RWPE2 (cell line): ENCODE measurements at places on chromosomes 3 and 15.

DNA sequence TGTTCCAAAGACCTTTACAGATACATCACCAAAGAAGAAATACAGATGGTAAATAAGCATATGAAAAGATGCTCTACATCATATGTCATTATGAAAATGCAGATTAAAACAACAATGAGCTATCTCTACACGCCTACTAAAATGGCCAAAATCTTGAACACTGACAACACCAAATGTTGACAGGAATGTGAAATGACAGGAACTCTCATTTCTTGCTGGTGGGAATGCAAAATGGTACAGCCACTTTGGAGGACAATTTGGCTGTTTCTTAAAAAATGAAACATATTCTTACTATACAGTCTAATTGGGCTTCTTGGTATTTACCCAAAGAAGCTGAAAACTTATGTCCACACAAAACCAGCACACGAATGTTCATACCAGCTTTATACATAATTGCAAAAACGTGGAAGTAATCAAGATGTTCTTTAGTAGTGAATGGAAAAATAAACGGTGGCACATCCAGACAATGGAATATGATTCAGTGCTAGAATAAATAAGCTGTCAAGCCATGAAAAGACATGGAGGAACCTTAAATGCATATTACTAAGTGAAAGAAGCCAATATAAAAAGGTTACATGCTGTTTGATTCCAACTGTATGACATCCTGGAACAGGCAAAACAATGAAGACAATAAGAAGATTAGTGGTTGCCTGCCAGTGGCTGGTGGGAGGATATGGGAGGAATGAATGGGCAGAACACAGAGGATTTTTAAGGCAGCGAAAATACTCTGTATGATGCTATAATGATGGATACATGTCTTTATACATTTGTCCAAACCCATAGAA is 81.3 kb upstream of the NEDD4 start:
- no peak for DNase-seq

- DNase-seq, result no peak
Observed at GRCh38 chr3:113736548-113737089, 9.4 kb downstream of the NAA50 start.

DNA sequence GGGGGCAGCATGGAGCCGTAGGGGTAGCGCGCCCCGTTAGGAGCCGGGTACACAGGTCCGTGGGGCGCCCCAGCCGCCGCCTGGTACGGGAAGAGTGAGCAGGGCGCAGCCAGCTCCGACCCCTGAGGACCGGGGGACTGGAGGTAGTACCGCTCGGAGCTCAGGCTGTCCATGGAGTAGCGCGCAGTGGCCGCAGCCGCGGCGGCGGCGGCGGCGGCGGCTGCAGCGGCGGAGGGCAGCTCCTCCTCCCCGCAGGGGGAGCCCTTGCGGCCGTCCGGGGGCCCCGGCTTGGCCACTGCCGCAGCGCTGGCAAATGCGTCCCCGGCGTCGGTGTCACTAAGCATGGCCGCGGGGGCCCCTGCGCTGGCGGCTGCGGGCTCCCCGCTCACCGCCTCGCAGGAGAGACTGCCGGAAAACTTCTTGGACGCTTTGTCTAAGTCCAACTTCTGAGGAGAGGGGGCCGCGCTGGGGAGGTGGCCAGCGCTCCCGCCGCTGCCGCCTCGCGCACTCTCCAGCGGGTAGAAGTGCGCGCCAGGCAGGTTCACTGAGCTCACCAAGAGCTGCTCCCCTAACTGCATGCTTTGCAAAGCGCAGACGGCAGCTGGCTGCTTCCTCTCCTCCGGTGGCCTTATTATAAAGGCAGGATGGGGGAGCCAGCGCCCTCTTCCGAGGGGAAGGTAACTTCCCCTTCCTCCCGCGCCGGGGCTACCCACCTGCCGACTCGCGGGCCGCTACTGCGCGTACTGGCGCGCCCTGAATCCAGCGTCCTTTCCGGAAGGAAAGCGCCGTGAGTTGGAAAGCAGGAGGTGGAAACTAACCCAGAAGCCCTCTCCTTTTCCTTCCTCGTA is at the start of gene EOMES:
TSS of gene EOMES (minus strand) at position 607 of the 848 bp plus-strand sequence. CDS start at position 578, 29 bp downstream.
- DNase-seq, result no peak

DNA sequence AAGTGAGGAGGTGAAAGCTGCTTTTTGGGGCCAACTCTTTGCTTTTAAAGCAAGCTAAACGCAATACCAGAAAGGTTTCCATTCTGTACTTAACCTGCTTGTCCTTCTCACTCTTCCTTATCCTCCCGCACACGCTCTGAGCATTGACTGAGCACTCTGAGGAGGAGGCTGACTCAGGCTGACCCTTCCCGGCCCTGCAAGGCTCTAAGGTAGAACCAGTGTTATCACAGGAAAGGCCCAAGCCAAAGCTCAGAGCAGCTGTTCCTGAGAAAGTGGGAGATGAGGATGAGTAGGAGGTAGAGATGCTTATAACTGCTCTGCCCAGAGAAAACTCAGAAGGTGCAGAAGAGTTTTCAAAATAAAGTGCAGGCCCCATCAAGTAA is 2.3 kb downstream of the B3GNT5 start:
- DNase-seq, result no peak

DNA sequence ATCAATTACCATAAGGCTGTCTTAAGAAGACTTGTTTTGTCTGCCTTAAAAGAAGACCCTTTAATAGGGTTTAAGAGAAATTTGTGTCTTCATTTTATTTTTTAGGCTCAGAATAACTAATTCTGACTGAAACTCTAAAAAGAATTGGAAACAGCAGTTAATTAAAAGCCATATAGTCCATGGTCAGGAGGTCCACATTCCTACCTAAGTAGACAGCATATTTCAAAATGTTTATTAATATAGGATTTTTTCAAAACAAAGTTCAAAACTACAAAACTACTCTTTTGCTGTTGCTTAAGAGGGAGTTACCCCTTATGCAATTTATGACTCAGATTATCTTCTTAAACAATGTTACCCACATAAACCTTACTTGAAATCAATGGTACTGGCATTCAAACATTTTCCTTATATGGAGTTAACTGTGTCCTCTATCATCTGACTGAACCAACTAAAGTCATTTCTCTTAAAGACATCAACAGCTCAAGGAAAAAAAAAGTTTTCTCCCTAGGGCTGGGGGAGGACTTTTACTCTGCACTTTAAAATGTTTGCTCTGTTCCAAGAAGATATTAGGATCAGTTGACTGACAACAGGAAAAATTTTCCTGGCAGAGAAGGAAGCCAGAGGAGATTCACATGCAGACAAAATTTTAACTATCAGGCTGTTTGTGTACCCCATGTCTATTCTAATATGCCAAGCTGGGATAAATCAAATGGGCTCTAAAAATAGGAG is 56.8 kb upstream of the NANOGP8 start:
- no peak for DNase-seq

DNA sequence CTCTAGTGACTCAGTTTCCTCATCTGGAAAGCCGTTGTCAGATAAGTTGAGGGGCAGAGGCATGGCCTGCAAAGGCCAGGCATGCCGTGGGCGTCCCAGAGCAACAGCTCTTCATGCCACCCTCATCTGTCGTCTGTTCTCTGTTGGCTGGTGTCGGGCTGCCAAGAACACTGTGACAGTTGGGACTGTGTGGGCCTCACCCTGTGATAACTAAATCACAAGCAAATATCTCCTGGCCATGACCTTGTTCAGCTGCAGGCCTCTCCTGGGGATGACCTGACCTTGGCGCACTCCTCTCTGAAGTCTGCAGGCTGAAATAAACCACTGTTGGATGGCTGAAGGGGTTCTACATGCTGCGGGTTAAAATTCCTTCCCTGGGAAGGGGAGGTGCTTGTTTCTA is 145.9 kb downstream of the SHQ1 start:
- no peak for DNase-seq

- DNase-seq, result no peak
Observed at GRCh38 chr3:187706971-187707370, 4.6 kb upstream of the RTP2 start.

DNA sequence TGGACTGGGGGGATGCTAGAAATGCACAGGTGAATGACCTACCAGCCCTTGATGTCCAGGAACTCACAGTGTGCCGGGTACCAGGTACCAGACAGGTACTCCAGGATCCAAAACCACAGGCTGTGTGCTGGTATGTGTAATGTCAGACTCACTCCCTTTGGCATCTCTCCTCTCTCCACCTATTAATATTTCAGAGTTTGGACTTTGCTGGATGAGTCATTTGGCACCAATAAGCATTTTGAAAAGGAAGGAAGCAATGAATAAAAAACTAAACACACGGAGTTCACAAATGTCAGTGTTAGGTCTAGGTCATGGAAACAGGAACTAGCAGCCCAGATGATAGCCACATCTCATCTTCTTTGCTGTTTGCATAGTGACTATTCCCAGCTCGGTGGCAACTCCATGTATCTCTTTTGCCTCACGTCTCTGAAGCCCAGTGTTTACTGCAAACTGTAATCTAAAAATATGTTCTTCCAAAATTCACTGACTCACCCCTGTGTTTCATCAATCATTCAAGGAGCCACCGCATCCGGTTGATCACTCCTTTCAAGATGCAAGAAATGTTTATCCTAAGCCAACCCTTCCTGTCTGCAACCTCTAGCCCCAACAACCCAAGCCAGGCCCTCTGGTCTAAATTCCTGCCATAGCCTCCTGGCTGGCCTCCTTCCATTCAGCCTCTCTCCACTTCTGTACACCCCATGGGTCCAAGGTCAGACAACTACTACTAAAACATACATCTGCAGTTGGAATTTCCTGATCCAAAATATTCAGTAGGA is 8.4 kb downstream of the ITGB5 start:
- DNase-seq, result peak; percentile 79

DNA sequence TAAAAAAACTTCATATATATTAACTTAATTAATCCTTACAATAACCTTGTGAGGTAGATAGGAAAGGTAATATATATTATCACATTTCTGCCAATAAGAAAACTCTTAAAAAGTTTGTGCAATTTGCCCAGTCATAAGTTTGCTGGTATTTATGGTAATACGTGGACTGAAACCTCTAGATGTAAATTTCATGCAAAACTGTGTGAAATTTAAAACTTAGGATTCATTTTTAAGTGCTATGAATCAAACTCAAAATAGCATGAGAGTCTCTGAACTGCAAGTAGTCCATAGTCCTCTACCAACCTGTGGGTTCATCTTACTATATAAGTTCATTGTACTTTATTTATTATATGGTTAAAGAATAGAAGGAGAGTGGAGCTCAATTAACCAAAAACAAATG is 56.4 kb downstream of the ZBTB20 start:
- DNase-seq, result no peak

- DNase-seq, result no peak
Observed at GRCh38 chr15:57662802-57663201, 43.7 kb upstream of the POLR2M start.

DNA sequence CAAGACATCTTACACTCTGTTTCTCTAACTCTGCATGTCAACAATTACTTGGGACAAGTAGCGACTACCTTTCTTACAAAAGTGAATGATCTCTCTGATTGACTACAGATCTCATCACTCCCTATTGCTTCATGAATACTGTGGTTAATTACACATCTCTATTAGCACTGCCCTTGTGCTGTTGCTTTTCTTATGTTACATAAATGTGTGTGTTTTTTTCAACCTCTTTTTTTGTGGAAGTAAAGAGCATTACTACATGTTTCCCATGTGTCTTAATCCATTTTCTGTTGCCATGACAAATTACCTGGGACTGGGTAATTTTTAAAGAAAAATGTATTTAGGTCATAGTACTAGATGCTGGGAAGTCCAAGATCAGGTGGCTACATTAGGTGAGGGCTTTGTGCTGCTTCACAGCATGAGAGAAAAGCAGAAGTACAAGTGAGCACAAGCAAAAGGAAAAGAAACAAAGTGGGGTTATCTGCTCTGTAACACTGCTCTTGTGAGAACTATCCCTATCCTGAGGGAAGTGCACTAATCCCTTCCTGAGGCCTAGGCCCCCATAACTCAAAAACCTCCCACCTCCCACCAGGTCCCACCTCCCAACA is 298.2 kb upstream of the SATB1 start:
- no peak for DNase-seq

GRCh38 chr3:148643389-148643840 is 54.3 kb upstream of the AGTR1 start:
- DNase-seq, result no peak

DNA sequence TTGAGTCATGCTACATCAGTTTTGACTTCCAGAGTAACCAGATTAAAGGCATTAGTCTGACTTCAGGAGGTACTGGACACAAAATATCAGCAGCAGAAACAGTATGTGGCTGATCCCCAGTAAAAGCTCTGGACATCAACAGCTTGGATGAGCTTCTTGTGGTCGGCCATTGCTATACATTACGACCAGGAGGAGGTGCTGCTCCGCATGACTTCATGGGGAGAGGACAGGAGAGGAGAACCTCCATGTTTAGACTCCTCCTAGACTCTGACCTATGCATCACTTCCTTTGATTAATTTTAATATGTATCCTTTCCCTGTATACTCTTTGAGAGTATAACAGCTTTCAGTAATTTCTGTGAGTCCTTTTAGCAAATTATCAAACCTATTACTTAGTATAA is 285.6 kb upstream of the ARHGEF26 start:
- no peak for DNase-seq

DNA sequence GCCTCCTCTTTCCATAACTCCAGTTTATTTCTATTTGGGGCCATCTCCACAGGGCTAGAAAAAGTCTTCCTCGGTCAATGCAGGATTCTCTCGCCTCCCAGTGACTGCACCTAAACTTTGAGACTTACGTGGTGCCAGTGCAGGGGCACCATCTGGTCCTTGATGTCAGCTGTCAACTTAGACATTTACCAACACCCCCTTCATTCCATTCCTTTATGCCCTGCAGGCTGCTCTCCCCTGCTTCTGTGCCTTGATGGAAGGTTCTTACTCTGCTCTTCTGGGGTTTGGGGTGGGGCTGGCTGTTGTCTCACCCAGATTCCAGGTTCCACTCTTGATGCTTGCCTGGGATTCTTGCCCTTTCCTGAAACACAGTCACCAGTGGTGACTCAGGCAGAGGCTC is 101.8 kb downstream of the ST8SIA2 start:
- DNase-seq, result no peak

GRCh38 chr3:175005193-175005592 is 146.1 kb downstream of the NAALADL2 start:
- no peak for DNase-seq

DNA sequence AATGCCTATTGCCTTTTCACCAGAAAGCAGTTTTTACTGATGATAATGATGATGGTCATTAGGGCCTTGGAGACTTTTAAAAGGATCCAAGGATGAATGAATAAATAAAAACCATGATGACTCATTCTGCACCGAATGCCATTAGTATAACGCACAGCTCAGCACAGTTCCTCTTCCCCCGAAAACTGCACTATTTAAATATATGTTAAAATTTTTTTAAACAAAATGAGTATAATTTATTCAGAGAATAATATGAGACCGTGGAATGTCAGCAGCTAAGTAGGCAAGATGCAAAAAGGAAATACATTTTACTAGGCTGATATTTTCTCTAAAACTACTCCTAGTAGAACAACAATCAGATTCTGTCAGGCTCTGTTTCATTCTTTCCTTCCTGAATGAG is 83.4 kb upstream of the NANOGP8 start:
- no peak for DNase-seq

- no peak for DNase-seq
Observed at GRCh38 chr3:175432376-175433025, 573.4 kb downstream of the NAALADL2 start.

- DNase-seq, result no peak
Observed at GRCh38 chr15:97947465-97948260, 12.8 kb upstream of the ARRDC4 start.
